ENCODE measurements at places on chromosomes 6 and 20. TPM values are rescaled to one million over a fixed set of nuclear protein-coding genes. Genes with fewer than 3 reads are reported as not detected.

RAB32 gene
- total RNA-seq, result 30.9 TPM

NKX2-4 gene
- total RNA-seq, result not detected

FAXC gene
- 0.38 TPM for total RNA-seq

- no peak for DNase-seq
These were observed 13.2 kb upstream of the KIF25 start for GRCh38 chr6:167984144-167984719.

DNA sequence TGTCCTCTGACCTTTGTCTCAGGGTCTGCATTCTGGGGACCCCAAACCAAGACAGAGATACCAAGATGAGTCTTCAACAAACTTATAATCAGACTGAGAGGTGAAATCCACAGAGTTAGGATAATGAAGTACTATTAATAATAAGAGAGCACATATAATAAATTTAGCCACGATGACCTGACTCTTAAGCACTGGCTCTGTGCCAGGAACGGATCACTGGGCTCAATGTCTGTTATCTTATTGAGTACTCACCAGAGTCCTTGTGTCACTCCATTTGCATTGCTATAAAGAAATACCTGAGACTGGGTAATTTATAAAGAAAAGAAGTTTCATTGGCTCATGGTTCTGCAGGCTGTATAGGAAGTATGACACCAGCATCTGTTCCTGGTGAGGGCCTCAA is 18.9 kb upstream of the ITPR3 start:
- DNase-seq, result no peak

GRCh38 chr20:36775826-36776225 is 2.3 kb upstream of the DSN1 start:
- DNase-seq, result no peak

ERVFRD-1 gene
- 0.32 TPM for total RNA-seq

DNA sequence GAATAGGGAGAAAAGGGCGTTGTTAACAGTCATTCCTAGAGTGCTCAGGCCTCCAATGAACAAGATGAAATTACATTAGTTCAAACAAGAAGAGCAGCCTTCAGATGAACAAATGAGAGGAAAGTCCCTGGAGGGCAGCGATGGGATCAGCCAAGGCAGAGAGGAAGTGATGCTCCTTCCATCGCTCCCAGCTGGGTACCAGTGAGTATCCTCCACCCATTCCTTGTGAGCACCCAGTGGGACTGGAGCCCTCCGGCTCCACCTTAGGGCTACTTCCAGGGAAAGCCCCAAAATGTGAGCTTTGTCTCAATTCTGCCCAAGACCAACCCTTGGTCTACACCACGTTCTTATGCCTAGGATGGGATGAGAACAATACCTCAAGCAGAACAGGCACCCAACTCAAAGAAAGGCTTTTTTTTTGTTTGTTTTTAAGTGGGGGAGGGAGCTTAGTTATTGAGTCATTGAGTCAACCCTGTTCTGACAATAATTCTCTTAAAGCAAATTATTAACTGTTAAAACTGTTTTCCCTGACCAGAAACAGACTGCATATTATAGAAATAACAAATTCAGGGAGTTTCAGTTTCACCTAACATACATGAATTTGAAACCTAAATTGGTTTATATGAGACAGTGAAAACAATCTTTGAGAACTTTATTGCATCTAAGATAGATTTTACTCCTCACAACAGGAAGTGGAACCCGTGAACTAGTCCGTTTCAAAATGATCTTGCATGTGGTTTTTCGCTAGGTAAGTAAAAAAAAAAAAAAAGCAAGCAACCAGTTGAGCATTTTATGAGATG is 106.9 kb downstream of the IPCEF1 start:
- DNase-seq, result no peak

DNA sequence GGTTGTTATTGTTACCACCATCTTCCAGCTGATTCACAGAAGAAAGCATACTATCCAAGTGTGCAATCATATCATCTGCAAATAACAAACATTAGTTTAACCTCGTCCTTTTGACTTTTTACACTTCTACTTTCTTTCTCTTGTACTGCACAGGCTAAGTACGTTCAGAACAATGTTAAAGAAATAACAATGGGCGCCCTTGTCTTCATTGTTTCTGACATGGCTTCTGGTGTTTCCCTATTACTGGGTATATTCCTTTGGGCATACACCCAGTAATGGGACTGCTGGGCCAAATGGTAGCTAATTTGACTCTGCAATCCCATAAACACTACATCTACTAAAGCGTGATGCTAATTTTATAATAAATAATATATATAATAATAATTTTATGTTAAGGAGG is 146.7 kb downstream of the GJA10 start:
- DNase-seq, result no peak

DNA sequence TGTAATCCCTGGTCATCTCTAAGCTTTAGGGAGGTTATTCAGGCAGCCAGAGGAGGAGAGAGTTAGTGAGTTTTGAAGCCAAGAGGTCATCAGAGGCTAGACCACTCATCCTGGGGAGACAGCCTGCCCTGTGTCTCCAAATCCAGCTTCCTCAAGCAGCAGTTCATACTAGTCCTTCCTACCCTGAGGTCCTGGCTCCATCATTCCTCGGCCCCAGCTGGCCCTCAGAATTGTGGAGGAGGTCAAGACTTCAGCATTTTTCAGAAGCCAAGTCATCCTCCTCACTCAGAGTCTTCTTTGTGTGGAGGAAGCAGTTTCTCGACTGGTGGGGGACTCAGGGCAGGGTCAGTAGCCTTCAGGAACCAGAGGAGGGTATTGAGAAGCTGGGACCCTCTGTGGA is 12.4 kb upstream of the KIAA1755 start:
- no peak for DNase-seq

DNA sequence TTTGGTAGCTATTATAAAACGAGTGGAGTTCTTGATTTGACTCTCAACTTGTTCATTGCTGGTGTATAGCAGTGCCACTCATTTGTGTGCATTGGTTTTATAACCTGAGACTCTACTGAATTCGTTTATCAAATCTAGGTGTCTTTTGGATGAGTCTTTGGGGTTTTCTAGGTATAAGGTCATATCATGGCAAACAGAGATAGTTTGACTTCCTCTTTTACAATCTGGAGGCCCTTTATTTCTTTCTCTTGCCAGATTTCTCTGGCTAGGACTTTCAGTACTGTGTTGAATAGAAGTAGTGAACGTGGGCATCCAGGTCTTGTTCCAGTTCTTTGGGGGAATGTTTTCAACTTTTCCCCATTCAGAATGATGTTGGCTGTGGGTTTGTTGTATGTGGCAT is 38.8 kb downstream of the SUMO4 start:
- no peak for DNase-seq

DNA sequence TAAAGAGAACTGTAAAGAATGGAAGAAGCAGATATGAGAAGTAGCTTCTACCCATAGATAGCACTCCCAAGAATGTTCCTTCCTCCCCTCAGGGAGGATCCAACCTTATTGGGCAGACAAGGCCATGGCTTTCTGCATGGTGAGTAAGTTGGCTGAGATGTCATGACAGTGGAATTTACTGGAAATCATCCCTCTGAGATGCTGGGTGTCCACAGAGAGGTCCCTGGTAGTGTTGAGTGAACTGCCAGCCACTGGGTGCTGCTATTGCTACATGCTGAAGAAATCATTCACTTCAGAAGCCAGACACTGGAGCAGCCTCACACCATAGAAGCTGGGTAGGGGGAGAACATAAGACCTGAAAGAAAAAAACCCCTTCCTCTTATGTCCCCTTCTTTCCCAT is 46.4 kb upstream of the FERMT1 start:
- no peak for DNase-seq

TFAP2A gene
- total RNA-seq, result not detected

DNA sequence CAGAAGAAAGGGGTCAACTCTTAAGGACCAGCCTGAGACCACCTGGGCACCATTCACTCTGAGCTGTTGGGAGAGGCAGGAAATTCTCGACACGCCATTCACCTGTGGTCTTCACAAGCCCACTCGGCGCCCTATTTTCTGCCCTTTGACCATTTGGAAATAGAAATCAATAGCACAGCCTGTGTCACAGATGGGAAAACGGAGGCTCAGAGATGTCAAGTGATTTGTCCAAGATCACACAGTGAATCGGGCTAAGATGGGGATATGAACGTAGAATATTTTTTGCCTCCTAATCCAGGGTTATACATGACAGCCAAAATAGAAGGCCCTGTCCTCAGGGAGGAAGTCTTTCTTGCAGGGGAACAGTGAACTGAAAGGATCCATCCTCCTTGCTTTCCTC is 3.0 kb upstream of the APOBEC2 start:
- no peak for DNase-seq

SLC22A3 gene
- 12.2 TPM for total RNA-seq

DNA sequence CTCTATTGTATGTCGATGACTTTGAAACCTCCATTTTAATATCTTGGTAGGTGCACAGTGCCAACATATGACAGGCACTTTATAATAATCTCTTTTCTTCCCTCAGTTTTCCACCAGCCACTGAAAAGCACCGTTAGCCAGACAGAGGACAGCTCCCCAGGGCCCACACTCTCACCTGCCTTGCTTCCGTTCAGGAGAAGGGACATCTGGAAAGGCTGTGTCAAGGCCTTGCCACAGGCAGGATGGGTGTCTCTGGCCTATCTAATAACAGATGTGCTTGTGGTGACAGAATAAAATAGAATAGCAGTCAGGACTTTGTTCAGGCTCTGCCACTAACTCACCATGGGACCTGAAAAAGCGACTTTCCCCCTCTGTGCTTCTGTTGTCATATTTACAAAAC is 75.5 kb upstream of the CCDC167 start:
- DNase-seq, result no peak

SYCP2L gene
- total RNA-seq, result 1.8 TPM

DNA sequence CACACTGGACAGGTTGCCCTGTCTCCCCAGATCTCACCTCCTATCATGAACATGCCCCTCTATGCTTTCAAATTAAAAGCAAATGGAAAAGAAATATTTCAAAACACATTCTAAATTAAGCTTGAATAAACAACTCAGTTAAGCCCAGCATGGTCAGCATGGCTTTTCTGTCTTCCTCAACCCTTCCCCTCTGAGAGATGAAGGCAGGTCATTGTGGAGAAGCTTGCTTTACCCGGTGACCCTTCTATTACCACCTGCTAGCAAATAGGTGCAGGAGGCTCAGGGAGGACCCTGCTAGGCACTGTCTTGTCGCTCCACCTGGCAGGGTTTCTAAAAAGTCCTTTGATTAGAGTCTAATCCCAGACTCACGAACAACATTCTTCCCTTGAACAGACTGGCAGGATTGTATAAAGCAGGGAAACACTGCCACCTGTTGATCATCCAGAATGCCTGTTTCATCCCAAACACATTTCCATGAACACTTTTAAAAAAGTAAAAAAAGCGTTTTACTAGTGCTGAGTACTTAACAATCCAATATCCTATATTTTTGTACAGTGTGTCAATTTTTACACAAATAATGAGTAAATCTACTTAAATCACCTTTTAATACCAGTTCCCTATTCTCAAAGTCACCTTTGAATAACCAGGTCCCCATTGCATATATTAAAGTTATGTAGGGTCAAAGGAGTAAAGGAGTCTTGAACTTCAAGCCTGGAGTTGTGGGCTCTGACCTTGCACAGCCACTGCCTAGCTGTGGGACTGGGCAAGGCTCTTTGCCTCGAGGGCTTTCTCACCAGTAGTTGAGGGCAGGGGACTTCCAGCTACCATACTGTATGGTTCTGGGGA is 75.5 kb downstream of the GPR6 start:
- no peak for DNase-seq

DNA sequence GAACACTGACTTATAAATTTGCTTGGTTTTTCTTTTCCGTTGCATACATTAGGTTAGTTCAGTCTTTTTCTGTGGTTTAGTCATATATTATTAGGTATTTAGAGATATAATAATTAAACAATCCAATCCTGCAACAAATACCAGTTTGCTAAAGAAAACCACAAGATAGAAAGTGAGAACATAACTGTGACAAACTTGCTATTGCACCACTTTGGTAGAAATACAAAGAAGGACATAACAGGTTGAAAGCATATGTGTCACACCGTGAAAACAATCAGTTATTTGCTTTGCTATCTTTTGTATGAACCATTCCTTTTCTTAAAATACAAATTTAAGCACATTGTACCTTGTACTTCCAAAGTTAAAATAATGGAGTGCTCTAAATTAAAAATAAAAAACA is 42.0 kb upstream of the KCNQ5 start:
- no peak for DNase-seq

Data from omental fat pad (tissue), 4 donors.